ENCODE measurements at places on chromosomes 2 and 18.

DNA sequence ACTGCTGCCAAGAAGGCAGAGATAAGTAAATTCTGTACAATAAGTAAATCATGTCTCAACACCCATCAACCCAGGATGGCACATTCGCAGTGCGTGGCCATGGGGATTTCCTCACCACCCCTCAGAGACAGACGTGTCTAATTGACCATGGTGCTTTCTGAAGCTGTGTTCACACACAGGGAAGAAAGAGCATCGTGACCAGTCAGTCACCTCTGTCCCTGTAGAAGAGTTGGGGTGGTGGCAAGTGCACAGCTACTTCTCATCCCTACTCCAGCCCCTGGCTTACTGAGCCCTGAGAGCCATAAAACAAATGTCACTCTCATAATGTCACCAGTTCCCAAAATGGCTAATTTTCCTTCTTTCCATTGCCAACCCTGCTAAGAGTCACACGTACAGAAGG, 31.3 kb upstream of the MLPH start:
- DNase-seq = no peak

GRCh38 chr2:144539289-144539782, 19.4 kb upstream of the ZEB2 start:
- DNase-seq = no peak

- DNase-seq = no peak
Measured at GRCh38 chr2:204947405-204947804, 402.1 kb downstream of the PARD3B start.

- no peak for DNase-seq
Measured at GRCh38 chr2:240168041-240168440, 27.6 kb upstream of the OTOS start.

DNA sequence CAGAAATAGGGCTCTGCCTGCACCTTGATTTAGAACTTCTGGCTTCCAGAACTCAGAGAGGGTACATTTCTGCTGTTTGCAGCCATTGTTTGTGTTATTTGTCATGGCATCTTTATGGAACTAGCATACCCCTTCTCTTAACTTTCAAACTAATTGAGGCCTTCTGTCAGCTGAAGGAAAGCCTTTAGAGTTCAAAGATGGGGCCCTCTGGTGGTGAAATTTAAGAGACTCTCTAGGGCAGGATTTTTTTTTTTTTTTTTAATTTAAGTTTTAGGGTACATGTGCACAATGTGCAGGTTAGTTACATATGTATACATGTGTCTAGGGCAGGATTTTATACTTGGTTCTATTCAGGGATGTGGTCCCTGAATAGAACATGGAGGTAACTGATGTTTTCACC, 260.6 kb upstream of the LINC00305 start:
- DNase-seq = no peak

- DNase-seq = peak; percentile 70
Measured at GRCh38 chr18:26383454-26384270, 157.4 kb downstream of the TAF4B start.

DNA sequence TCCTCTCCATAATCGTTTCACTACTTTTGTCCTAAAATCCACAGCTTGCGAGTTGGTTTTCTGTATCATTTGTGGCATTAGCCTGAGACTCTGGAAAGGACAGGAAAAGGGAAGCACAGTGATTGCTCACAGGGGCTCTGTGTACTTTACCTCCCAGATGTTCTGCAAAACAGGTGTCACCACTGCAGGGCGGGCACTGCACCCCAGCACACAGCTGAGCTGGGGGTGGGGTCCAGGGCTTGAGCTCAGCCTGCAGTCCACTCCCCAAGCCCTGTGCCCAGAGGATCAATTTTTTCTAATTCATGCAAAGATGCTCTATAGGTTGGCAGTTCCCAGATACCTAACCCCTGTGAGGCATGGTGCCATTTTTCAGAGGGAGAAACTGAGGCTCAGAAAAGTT, 119.4 kb upstream of the GLI2 start:
- DNase-seq = no peak

DNA sequence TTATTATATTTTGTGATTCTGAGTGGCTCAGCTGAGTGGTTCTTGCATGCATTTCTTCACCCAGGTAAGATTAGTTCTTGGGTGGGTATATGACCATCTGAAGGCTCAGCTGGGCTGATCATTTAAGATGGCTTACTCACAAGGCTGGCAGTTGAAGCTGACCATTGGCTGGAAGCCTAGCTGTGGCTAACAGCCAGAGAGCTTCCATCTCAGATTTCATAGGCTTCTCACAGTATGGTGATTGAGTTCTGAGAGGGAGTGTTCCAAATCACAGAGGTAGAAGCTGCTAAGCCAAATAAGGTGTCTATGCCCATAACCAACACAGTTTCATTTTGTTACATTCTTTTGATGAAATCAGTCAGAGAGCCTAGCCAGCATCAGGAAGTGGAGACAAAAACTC, 117.4 kb upstream of the RPRM start:
- no peak for DNase-seq

DNA sequence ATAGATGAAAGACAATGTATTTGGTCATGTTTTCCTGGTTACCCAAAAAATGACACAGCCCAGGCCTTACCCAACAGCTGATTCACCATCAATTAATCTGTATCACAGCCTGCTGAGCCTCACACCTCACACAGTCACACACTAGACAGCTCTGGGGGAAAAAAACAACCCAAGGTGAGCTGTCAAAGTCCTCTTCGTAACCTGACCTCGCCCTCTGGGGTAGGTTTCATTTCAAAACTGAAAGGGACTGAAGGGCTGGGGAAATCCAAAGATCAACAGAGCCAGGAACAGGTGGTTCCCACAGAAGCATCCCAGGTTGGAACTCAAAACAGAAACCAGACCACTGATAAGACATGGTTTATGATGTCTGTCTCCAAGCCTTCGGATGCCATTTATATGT, 18.2 kb upstream of the PCBP1 start:
- DNase-seq = no peak

DNA sequence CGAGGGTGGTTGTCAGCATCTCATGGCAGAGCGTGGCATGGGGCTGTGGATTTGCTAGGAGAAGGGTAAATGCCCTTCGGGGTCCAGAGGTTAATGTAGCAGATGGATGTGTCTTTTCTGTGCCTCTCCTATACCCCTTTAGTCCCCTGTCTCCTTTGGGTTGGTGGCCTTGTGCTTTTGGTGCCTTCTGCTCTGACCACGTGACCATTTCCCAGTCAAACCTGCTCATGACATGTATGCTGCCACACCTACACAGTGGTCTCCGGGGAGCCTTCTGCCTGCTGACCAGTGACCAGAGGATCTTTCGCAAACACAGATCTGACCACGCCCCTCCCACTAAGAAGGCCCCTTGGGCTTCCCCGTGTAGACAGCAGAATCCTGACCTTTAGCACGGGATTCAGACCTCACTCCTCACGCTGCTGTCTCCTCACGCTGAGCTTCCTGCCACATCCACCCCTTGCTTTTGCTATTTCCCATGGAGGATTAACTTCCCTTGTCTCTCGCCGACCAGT, 116.2 kb downstream of the ACOXL start:
- no peak for DNase-seq

DNA sequence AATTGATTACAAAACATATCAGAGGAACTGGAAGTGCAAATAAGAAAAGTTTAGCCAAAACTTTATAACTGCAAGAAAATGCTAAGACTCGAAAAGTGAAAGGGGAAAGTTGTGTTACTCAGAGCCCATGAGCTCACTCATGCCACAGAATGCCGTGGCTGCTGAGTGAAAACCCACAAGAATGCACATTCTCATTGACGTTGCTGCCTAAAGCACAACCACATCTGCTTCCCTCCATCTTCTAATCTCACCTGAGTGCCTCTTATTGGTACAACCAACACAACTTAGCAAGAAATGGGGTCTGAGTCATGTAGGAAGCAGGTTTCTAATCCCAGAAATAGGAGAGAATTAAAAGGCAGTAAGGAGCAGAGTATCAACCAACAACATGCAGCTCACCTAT, 259.7 kb downstream of the LNPK start:
- DNase-seq = no peak

GRCh38 chr2:17326717-17327116, 191.5 kb downstream of the RAD51AP2 start:
- DNase-seq = no peak

- no peak for DNase-seq
Measured at GRCh38 chr18:69172046-69172445, 228.6 kb upstream of the DOK6 start.

DNA sequence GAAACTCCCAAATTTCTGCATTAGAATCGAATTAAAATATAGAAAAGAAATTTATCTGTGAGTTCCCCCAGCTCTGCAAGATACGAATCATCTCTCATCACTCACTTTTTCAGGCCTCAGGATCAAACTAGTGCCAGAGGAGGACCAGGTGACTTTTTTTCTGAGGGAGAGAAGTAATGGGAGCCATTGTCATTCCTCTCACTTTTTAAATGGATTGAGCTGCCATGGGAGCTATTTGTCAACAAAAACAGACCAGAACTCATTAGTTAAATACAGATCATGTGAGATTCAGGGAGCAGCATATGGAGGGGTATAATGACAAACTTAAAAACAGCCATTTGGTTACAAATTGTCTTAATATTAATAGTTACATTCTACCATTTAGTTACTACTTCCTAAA, 594.4 kb downstream of the DPP10 start:
- no peak for DNase-seq

DNA sequence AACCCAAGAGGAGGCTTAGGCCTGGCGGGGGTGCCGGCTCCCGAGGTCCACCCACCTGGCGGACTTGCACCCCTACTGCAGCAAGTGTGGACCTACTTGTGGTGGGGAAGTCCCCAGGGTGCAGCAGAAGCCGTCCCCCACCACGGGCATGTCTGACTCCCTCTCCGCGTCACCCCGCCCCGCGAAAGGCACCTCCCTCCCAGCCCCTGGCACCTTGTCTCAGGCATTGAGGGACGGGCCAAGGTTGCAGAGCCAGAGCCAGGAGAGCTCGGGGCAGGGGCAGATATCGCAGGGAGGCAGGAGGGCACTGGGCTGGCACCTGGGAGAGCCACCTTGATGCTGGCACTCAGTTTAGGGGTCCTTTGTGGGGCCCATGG, 19.0 kb downstream of the CROCC2 start:
- DNase-seq = no peak

GRCh38 chr2:205780645-205781044, 98.3 kb downstream of the NRP2 start:
- DNase-seq = no peak

DNA sequence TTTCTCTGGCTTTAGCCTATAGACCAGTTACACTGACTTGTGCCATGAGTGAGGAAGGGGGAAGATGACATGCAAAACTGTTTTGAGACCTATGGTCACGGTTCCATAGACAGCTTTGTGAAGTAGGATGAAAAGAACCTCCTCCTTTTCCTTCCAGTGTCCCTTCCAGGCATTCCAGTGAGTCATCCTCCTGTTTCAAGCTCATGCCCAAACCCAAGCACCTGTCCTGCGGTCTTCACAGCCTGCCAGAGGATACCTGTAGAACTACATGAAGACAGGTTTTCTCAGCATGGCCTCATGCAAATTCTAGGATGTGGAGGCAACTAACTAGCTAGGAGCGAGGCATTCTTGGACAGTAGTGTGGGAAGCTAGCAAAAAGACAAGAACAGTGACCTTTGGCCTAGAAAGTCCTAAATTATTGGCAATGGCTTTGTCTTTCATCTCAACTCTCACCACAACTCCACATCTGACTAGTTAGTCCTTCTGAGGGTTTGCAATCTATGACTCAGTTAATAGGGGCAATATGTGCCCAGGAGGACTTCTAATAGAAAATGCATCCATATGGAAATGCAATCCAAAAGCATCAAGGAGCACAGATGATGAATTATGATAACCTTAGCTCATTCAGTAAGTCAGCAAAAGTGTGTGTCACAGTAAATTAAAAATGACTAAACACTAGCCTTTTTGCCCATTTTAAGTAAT, 154.7 kb downstream of the RBM43 start:
- no peak for DNase-seq

GRCh38 chr2:238462782-238463396, 36.2 kb downstream of the ASB1 start:
- no peak for DNase-seq

DNA sequence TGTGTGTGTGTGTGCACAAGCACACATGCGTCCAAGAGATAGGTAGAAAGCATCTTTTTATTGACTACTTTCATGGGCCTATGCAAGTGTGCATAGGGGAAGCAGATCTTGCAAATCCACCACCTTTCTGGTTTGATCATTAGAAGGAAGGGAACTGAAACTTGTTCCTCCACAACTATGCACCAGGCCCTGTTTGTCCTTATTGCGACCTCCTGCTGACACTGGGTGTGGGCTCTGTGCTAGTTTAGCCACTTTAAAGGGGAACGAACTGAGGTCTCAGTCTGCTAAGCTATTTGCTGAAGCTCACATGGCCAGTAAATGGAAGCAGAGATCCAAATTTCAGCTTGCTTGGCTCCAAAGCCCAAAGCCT, 32.1 kb upstream of the INSIG2 start:
- peak; percentile 70 for DNase-seq

DNA sequence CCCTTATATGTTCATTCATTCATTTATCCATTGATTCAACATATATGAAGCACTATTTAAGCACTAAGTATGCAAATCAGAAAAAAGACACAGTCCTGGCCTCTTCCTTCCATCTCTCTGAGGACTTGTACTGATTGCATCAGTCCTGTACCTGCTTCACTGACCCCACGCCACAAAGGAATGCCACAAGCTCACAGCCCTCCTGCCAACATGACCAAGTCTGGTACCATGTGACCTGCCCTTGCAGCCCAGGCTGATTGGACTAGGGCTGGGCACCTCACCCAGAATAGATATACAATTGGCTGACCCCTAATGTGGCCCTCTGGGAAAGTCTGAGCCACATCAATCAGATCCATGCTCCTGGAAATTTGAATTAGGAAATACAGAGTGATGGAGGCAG, 196.6 kb downstream of the AGPS start:
- DNase-seq = no peak

- peak; percentile 56 for DNase-seq
Measured at GRCh38 chr2:112839407-112840067, 3.0 kb upstream of the IL1B start.

DNA sequence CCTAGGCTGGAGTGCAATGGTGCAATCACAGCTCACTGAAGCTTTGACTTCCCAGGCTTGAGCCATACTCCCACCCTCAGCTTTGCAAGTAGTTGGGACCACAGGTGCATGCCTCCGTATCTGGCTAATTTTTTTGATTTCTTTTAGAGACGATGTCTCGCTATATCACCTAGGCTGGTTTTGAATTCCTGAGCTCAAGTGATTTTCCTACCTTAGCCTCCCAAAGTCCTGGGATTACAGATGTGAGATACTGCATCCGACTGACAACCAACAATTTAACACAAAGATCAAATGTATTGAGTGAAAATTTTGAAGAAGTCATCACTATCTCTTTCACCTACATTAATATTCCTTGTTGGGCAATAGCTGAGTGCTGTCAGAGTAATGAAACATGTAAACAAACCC, 181.6 kb downstream of the MYCN start:
- no peak for DNase-seq

DNA sequence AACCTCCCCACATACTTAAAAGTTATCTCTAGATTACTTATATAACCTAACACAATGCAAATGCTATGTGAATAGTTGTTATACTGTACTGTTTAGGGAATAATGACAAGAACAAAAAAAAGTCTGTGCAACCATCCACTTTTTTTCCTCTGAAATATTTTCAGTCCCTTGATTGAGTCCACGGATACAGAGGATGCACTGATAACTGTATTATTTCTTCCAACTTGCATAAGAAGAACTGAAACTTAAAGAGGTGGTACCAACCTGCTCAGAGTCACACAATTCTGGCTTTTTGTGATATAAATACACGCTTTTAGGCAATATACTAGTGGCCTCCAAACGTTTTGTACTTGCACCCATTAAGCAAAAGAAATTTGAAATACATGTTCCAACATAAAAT, 1.4 kb downstream of the SMC6 start:
- DNase-seq = no peak

GRCh38 chr2:233118648-233119000, 58.5 kb downstream of the INPP5D start:
- no peak for DNase-seq

Measured in Ammon's horn (tissue), 1 donor.